MCF 10A (cell line): ENCODE measurements at places on chromosomes 7 and 10. TPM values are rescaled to one million over a fixed set of nuclear protein-coding genes. Genes with fewer than 3 reads are reported as not detected.

Gene FBXL13
- total RNA-seq: 0.35 and 0.74 TPM in 2 replicates

Gene PKD2L1
- total RNA-seq: not detected in 2 replicates

Gene NEURL1
- 0.20 TPM in 1 of 2 replicates, not detected in the other for total RNA-seq

Gene GJC3
- total RNA-seq: not detected in 2 replicates

Gene LLCFC1
- total RNA-seq: not detected in 2 replicates

Gene TRIL
- total RNA-seq: not detected in 2 replicates

Gene LRWD1
- 15.6 and 18.9 TPM in 2 replicates for total RNA-seq

Gene TAC1
- total RNA-seq: not detected in 2 replicates

Gene TMEM130
- total RNA-seq: not detected in 2 replicates

Gene NPM3
- total RNA-seq: 120 and 163 TPM in 2 replicates

Gene VPS37D
- 0.44 and 1.3 TPM in 2 replicates for total RNA-seq

Gene BPGM
- 8.2 and 10.8 TPM in 2 replicates for total RNA-seq

Gene FIS1
- total RNA-seq: 213 and 221 TPM in 2 replicates

Gene ZMYND11
- total RNA-seq: 70.4 and 77.0 TPM in 2 replicates

Gene SLC16A12
- total RNA-seq: 0.09 and 0.10 TPM in 2 replicates

Gene RADIL
- total RNA-seq: not detected in 2 replicates

Gene CHN2
- total RNA-seq: 5.1 and 8.0 TPM in 2 replicates

Gene HOXA13
- total RNA-seq: not detected in 2 replicates

Gene FOXI2
- not detected in 2 replicates for total RNA-seq

Gene PRRT4
- total RNA-seq: not detected in 2 replicates

Gene UBTD1
- total RNA-seq: 7.2 and 7.8 TPM in 2 replicates

Gene AGK
- 35.4 and 41.4 TPM in 2 replicates for total RNA-seq

Gene INMT
- total RNA-seq: not detected in 2 replicates

Gene GIMAP2
- total RNA-seq: not detected in 2 replicates

Gene ZNF511
- total RNA-seq: 28.9 and 42.7 TPM in 2 replicates

Gene DDC
- total RNA-seq: 0.64 and 0.79 TPM in 2 replicates

Gene OR9A2
- not detected in 2 replicates for total RNA-seq

Gene HPSE2
- not detected in 2 replicates for total RNA-seq

Gene CACNB2
- 2.7 and 3.3 TPM in 2 replicates for total RNA-seq

Gene MMP21
- not detected in 2 replicates for total RNA-seq

Gene POLR2J2
- total RNA-seq: 10.1 and 13.8 TPM in 2 replicates

Gene TFEC
- not detected in 2 replicates for total RNA-seq

Gene CTNNA3
- 0.02 TPM in 1 of 2 replicates, not detected in the other for total RNA-seq
